ENCODE measurements at places on chromosomes 6 and 20. TPM values are rescaled to one million over a fixed set of nuclear protein-coding genes. Genes with fewer than 3 reads are reported as not detected.

VGLL2 gene
- polyA plus RNA-seq, result not detected

MUC21 gene
- polyA plus RNA-seq, result not detected

TRIM31 gene
- 0.11 TPM for polyA plus RNA-seq

GRCh38 chr6:153563001-153563400, 431.9 kb upstream of the RGS17 start:
- no peak for DNase-seq

GRCh38 chr20:55415567-55416142, 589.7 kb downstream of the CBLN4 start:
- DNase-seq, result no peak

DNA sequence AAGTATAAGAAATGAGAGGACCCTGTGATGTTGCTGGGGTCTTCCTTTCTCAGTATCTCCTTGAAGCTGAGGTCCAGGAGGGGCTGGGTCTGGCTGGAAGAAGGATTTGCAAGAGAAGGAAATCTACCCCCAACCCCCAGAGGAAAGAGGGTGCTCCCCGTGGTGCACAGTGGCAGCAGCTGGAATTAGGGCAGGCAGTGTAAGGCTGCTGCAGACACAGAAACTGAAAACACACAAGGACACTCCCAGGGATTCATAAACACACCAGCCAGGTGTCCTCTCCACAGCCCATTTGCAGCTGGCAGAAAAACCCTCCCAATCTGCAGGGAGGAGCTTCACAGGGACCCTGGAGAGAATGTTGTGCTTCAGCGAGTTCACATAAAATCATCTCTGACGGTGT, 297.2 kb downstream of the CDH26 start:
- no peak for DNase-seq

CTCFL gene
- polyA plus RNA-seq, result not detected

DNA sequence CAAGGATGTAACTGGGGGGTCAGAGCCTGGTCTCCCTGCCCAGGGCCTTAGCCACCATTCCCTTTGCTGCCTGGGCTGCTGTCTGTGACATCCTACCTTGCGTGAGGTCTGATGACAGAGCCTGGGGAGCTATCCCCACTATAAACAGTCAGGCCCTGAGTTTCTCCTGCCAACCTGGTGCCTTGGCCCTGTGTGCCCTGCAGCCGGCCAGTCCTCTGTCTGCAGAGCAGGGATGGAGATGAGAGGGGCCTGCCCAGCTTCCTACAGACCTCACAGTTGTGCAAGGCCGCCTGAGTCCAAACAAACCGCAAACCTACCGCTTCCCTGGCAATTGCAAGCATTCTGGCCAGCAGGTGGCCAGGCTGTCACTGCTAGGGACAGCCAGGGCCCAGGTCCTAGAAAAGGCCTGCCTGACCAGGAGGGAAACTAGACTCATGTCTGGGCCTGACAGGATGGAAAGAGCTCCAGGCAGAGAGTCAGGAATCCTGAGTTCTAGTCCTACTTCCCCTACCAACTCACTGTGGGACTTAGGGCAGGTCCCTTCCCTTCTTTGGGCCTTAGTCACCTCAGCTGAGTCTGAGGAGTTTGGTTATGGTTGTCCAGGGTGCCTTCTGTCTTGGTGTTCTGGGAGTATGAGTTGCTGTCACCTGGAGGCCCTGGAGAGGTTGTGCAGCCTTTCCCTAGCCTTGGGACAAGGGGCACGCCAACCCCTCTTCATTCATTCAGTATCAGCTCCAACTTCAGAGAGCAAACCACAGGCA, 86.2 kb downstream of the VEGFA start:
- no peak for DNase-seq

PTK6 gene
- polyA plus RNA-seq, result 0.31 TPM

- DNase-seq, result no peak
Observed at GRCh38 chr20:43444107-43444506, 13.6 kb upstream of the SRSF6 start.

- DNase-seq, result no peak
Observed at GRCh38 chr6:116877743-116878142, 701 bp downstream of the RFX6 start.

DNA sequence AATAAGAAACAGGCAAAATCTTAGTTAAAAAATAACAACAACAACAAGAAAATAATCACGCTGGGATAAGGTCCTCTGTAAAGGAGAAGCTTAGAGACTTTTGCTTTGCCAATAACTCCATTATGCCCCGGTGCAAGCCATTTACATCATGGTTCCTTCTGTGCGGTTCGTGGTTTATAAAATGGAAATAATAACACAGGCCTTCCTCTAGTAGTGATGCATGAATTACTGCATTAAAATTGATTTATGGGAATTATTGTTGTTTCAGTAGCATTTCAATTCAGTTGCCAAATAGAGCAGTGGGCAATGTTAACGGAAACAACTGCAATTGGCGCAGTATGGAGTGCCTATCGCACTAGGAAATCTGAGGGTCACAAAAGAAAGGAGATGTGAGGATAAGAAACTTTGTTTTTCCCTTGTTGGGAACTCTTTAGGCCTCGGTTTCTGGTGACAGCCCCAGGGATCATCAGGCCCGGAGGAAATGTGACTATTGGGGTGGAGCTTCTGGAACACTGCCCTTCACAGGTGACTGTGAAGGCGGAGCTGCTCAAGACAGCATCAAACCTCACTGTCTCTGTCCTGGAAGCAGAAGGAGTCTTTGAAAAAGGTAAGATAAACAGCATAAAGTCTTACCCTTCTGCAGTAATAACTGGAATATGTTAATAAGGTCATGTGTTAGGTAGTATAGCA, 1.1 kb downstream of the CD109 start:
- DNase-seq, result no peak

- DNase-seq, result no peak
Observed at GRCh38 chr6:150697515-150697914, 97.8 kb downstream of the PLEKHG1 start.

IBTK gene
- 16.4 TPM for polyA plus RNA-seq

DNA sequence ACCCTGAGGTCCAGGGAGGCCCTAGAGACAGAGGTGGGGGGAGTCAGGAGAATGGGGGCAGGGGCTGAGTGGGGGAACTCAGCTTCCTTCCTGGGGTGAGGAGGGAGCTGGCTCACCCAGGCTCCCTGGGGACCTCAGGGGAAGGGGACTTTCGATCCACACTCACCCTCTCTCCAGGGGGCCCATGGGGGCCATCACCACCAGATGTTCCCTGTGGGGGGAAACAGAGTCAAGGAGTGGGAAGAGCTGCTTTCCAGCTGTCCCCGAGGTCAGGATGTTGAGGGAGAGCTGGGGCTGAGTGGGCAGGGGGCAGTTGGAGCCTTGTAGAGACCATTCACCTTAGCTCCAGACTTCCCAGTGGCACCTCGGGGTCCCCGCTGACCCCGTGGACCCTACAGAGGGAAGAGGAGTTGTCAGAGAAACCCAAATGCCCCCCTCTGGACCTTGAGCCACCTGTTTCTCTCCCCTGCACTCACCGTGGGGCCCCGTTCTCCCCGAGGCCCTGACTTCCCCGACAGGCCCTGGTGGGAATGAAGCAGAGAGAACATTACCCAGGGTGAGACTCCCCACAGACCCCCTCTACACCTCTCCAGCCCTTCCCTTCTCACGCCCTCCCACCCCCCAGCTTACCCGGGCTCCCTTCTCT, 18.6 kb downstream of the COL11A2 start:
- DNase-seq, result no peak

GRCh38 chr6:159609652-159610178, 83.3 kb downstream of the SOD2 start:
- DNase-seq, result no peak

HCRTR2 gene
- not detected for polyA plus RNA-seq

ULBP2 gene
- polyA plus RNA-seq, result 1.1 TPM

- no peak for DNase-seq
Observed at GRCh38 chr6:68852791-68853190, 217.7 kb downstream of the ADGRB3 start.

ILRUN gene
- polyA plus RNA-seq, result 14.8 TPM

DNA sequence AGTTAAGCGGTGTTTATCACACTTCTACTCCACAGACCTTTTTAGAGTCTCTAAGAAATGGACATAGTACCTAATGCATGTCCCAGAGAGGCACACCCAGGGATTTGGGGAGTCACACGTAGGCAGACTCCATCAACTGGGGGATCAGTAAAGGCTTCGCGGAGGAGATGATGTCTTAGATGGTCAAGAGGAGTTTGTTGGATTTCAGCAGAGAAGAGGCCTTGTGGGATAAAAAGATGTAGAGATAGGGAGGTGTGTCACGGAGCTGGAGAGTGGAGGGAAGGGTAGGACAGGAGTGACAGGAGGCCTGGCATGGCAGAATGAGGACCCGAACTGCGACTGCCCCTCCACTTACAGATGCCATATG, 9.1 kb downstream of the DYNLRB1 start:
- no peak for DNase-seq

DNA sequence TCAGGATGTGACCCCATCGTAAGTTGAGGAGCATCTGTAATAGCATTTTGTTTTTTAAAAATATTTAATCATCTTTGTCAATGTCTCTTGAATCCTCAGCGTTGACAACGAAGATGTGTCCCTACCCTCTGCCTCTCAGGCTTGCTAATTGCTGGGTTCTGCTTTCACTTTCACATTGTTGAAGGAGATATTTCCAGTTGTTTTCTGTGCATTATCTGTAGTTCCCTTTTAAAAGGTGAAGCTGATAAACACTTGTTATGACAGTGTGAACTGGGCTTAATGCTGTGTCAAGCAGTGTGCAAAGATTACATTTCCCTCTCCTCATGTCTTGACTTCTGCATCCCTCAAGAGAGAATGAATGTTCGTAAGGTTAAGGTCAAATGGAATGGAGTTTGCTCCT, 54.9 kb downstream of the CSE1L start:
- no peak for DNase-seq

DNA sequence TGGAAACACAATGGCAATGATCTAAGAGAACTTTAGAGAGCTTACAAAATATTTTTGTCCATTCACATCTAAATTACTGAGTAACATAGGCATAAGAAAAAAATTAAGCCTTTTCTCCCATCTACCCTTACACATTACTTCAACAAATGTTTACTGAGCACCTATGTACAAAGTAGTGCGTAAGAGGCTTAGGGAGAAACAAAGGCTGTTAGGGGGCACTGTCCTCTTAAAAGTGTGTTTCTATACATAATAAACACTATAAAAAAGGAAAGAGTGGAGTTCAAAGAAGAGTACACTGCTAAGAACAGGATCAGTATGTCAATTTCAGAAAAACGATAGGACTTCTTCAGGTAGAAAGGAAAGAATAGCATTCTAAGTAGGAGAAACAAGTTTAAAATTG, 12.2 kb downstream of the ILRUN start:
- no peak for DNase-seq

DNA sequence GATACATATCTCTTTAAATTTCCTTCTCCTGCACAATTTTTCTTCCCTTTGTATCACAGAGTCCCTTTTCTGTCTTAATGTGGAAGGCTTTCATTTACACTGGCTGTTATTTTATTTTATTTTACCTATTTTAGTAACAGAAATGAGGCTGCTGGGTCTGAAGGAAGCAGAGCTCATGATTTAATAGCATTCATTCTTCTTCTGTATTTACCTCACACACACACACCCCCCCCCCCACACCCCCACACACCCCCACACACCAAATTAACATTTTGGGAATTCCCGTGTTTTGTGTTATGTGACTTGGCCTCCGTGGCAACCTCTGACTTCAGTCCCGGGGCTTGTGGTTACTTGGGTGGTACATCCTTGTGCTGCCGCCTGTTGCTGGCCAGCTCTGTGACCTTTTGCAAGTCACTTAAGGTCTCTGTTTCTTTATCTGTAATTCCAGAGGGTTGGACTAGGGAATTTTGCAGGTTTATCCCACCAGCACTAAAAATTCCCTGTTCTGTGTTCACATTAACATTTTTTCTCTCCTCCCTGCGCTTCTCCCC, 108.8 kb downstream of the TIAM2 start:
- DNase-seq, result peak; percentile 40

- DNase-seq, result no peak
Observed at GRCh38 chr20:15710636-15711035, 862.6 kb downstream of the KIF16B start.

OSBPL2 gene
- polyA plus RNA-seq, result 22.0 TPM

TRIM15 gene
- not detected for polyA plus RNA-seq

DNA sequence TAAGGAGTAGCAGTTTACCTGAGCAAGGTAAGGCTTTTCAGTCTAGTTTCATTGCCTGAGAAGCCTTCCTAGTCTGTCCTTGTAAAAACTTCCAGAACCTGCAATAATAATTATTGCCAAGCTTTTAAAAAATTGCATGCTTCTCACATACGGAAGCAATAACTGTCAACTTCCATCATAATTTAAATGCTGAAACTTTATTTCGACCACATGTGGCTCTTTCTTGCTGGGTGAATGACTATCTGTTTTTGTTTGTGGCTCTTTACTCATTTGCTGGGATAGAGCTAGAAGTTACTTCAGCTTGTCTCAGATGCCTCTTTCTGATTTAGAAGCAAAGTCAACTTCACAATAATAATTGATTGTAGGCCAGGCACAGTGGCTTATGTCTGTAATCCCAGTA, 95.9 kb upstream of the COL21A1 start:
- DNase-seq, result no peak

DNA sequence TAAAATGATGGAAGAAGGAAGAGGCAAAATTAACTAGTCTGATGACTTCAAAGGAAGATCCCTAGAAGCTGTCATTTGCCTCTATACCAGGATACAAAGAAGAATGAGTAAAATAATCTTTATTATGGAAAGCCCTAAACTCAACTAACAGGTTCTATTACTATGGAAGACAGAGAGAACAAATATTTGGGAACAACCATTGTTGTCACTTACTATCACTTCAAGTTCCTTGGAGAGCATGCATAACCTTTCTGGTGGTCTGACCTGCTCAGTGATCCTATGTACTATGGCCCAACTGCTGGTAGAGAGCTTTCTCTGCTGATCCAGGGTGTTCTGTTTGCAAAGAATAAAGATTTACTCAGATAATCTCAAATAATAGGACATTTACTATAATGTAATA, 62.8 kb upstream of the TASP1 start:
- DNase-seq, result no peak

- DNase-seq, result no peak
Observed at GRCh38 chr6:14964556-14965270, 281.2 kb upstream of the JARID2 start.

GRCh38 chr6:159692303-159693127, 526 bp downstream of the SOD2 start:
- DNase-seq, result peak; percentile 65

LZTS3 gene
- 0.78 TPM for polyA plus RNA-seq

DDX43 gene
- 0.70 TPM for polyA plus RNA-seq

DNA sequence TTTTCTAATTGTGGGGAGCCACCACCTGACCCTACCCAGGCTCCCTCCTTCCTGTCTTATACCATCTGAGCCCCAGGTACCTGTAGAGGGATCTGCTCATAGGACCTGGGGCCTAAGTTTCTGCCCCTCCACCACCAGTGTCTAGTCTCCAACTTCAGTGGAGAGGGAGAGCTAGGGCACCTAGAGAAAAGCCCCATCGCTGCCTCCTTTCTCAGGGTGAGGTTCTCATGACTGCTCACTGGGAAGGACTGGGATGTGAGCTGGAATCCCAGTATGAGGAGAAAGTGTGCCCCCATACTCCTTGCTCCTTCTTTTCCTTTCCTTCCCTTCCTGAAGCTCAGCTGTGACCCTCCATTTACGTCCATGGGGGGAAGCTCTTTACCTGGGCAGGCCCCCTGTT, 231.6 kb downstream of the LRFN2 start:
- no peak for DNase-seq

GRCh38 chr6:156875062-156875461, 97.9 kb downstream of the ARID1B start:
- no peak for DNase-seq

GRCh38 chr6:142938510-142938909, 6.5 kb downstream of the HIVEP2 start:
- DNase-seq, result no peak

GRCh38 chr20:6333110-6333509, 210.3 kb upstream of the FERMT1 start:
- DNase-seq, result no peak

All from CD4-positive, alpha-beta memory T cell (primary cell).